Fibroblast of skin of right quadriceps (primary cell): ENCODE measurements at places on chromosomes 4 and X.

GRCh38 chr4:151227731-151228130 is 49.2 kb upstream of the PRSS48 start:
- DNase-seq = peak; percentile 77

DNA sequence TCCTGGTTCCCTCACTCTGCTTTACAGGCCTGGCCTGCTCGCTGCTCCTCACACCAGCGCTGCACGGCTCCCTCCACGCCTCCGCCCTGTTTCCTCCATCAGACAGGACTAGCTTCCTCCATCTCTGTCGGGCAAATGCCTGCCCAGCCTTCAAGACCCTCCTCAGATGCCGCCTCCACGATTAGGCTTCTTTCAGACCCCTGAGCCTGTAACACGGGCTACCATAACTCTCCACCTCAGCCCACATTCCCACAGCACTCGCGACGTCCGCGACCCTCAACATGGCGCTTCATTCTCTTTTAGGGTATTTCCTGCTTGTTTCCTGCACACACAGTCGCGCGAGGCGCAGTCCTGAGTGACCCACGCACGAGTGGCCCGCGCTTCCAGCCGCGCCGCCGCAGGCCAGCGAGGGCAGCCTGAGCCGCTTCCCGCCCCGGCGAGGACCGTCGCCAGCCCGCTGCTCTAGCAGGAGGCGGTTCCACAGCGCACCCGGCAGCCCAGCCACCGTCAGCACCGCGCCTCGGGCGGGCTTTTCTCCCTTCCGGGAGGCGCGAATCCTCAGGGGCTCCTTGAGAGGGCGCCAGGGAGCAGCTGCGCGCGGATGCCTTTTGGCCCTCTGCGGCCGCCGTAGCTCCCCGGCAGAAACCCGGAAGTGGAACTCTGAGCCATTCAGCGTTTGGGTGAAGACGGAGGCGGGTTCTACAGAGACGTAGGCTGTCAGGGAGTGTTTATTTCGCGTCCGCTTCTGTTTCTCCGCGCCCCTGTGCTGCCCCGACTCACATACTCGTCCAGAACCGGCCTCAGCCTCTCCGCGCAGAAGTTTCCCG is at the start of gene FRG1:
Gene FRG1, plus strand, starts transcription at position 695 of the 827 bp plus-strand sequence. CDS start 138 bp downstream, outside the sequence.
- DNase-seq = peak; percentile 96

- DNase-seq = peak; percentile 24
Measured at GRCh38 chrX:24294619-24295018, 19.2 kb downstream of the SUPT20HL2 start.

DNA sequence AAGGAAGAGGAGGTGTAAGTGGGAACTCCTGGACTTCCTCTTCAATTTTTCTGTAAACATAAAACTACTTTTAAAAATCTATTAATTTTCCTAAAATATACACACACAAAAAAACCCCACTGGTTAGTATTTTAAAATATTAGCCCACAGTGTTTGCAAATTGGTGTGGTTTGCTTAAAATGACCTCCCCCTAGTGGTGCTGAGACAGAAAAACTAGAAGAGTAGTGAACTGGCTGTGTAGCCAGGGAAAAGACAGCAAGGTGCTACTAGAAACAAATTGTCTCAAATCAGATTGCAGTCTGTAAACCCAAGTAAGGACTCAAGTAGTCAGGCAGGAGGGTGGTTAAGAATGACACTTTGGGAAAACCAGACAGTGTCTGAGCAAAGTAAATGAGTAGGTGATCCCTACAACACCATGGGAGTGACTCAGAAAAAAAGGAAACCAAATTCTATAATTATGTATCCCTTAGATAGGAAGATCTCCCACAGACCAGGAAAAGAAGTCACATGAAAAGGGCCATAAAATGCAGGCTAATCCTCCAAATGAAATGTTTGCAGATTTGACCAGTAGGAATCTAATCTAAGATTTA is 26.0 kb downstream of the AMTN start:
- DNase-seq = no peak

- no peak for DNase-seq
Measured at GRCh38 chr4:84147831-84148230, 351.3 kb downstream of the NKX6-1 start.

- no peak for DNase-seq
Measured at GRCh38 chr4:42296196-42296595, 101.1 kb upstream of the SHISA3 start.

GRCh38 chr4:141541851-141542250 is 94.5 kb upstream of the IL15 start:
- peak; percentile 64 for DNase-seq

DNA sequence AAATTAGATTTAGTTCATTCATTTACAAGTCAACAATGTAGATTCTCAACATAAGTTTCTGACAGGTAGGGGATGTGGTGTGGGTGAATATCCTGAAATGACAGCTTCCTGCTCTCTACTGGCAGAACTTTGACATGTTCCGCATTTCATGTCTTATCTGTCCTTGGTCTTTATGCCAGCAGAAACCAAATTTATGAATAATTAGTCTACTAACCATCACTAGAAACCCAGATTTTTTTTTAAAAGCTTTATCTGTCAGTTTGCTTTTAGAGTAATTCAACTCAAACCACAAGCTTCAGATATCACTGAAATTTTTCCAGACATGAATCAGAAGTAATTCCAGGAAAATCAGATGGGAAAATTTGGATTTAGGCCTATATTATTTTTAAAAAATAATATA is 17.9 kb downstream of the COQ2 start:
- DNase-seq = no peak

- no peak for DNase-seq
Measured at GRCh38 chrX:9495496-9495895, 30.6 kb downstream of the TBL1X start.

DNA sequence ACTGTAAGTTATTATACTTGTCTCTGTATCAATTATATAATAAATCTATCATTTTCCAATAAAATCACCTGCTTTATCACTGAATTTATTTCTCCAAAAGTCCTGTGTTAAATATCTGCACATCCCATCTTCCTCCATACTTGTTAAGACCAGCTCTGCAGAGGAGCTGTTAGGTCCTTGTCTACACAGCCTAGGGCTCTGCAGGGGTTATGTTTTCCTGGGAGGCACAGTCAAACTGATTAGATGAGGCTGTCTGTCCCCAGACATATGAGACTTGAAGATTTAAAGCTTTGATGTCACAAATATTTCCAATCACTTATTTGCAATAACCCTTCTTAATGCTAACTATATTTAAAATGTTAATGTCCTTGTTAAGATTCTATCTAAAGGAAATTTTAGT is 446.8 kb downstream of the TRAM1L1 start:
- DNase-seq = no peak

DNA sequence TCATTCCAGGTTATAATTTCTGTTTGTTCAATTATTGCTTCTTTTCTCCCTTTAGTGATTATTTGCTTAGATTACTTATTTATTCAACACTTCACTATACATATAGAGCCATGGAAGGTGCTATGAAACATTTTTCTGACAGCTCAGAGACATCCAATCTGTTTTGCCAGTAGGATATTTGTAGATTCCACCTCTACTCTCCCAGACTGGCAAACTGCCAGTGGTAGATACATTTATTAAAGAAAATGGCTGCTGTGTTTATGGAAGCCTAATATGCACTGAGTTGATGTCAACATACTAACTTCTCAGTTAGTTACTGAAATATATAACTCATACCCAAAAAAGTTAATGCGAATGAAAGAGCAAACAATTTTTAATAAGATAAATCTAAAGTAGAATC is 348.6 kb downstream of the TRAM1L1 start:
- no peak for DNase-seq

DNA sequence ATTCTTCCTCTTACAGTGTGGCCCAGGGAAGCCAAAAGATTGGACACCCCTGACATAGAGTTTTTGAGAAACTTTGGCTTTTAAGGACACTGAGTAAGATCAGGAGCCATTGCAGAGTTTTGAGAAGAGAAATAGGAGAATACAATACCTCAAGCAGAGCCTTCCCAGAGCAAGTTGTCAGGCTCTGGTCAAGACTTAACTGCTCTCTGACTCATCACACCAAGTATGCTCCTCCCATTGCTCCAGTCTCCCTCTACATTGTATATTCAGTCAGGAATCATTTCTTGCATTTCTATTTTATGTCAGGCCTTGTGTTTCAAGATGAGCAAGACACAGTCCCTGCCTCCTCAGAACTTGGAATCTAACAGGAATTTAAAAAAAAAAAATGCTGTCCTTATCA is 176.4 kb upstream of the FMR1 start:
- DNase-seq = no peak

- no peak for DNase-seq
Measured at GRCh38 chr4:128688033-128688721, 121.3 kb upstream of the JADE1 start.

- peak; percentile 12 for DNase-seq
Measured at GRCh38 chr4:152850377-152850776, 70.6 kb downstream of the ARFIP1 start.

GRCh38 chr4:13316354-13316753 is 167.8 kb downstream of the RAB28 start:
- DNase-seq = no peak

DNA sequence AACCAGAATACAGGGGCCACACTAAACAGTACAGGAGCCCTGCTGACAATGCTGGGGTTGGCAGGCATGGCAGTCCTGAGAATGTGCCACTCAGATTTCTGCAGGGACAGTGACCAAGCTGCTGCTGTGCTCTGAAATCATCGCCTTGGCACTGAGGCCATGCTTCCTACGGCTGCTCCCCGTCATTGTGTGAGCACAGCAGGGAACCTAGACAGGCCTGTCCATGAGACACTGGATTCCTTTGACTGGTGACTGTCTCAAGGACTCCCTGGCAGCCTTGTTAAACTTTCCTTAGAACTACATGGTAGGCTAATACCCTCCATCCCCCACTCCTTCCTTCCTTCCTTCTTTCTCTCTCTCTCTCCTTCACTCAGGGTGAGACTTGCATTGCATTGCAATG is 111.4 kb downstream of the LUZP4 start:
- DNase-seq = no peak

DNA sequence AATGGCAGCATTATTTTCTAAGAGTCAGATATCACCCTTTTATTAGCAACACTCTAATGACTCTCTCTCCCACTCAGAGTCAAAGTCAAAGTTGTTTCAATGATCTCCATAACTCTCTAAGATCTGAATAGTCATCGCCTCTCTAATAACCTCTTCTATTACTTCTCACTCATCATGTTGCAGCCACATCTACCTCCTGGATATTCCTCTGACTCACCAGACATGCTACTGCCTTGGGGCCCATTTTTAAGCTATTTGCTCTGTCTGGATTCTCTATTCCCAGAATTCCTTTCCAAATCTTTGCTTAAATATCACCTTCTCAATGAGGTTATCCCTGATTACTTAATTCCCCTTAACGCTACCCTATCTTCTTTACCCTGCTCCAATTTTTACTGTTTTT is 391.8 kb upstream of the MAGEB16 start:
- no peak for DNase-seq
